Dorsolateral prefrontal cortex (tissue), 122 donors: ENCODE measurements at places on chromosomes 12 and 14.

DNA sequence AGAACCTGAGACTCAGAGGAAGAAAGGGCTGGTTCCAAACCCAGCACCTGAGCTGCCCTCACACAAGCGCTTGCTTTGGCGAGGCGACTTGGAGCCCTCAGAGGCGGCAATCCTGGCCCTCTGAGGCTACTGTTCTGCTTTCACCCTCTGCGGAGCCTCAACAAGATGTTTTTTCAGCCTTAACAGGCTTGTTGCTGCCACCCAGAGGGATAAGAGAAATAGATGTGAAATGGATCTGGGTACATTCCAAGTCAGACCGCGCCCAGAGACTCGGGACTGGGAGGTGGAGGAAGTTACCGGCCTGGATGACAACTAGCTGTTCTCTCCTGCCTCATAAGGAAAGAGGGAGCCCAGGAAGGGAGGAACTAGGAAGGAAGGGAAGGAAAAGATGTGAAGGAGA lies 89.6 kb downstream of the TTC7B start:
- peak; percentile 72 for DNase-seq

- DNase-seq = no peak
These were observed 242.1 kb downstream of the BCL11B start for GRCh38 chr14:99029916-99030305.

DNA sequence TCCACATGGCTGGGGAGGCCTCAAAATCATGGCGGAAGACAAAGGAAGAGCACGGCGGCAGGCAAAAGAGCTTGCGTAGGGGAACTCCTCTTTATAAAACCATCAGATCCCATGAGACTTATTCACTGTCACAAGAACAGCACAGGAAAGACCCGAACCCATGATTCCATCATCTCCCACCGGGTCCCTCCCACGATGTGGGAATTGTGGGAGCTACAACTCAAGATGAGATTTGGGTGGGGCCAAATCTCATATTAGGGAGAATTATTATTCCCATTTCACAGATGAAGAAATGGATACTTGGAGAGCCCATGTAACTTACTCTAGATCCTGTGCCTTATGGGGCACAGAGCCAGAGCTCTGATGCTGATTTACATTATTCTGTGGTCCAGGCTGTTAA lies 322.6 kb downstream of the PCNX1 start:
- DNase-seq = no peak

DNA sequence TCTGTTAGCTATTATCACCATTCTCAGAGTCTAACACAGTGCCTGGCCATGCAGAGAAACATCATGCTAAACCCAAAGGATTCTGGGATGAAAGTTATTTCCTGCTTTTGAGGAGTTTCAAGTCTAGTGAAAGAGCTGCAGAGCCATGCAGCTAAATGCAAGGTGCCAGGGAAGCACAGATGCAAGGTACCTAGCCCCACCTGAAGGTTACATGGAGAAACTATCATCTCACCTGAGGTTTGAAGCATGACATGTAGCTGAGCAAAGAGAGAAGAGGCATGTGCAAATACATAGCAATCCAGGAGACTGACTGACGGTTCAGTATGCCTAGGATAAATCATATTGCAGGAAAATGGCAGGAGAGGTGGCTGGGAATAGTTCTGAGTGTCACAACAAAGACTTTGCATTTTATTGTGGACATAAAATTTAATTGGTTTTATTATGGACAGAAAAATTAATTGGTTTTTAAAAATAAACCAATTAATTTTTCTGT lies 170.4 kb downstream of the PRKD1 start:
- no peak for DNase-seq

GRCh38 chr12:92529944-92530343 lies 172.8 kb upstream of the PLEKHG7 start:
- no peak for DNase-seq

DNA sequence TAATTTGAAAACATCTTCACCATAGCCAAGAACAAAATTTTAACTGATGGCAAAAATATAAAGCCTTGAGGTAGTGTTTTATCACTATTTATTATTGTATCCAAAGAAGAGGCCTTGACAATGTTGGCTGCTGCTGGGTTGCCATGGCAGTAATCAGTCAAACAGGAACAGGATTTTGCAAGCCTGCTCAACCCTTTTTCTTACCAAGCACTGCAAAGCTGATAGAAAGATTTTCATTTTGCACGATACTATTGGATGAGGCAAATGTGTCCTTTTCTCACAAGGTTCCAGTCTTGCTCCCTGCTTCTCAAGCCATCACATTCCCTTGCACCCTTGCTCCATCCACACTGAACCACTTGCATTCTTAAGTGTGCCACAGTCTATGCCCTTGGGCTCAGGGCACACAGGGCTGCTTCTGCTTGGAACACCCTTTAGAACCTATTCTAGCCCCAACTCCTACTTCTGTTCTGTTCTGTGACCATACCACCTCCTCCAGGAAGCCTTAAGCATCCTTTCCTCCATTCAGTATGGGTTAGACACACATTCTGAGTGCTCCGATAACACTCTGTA lies 76.5 kb upstream of the AMIGO2 start:
- DNase-seq = no peak

DNA sequence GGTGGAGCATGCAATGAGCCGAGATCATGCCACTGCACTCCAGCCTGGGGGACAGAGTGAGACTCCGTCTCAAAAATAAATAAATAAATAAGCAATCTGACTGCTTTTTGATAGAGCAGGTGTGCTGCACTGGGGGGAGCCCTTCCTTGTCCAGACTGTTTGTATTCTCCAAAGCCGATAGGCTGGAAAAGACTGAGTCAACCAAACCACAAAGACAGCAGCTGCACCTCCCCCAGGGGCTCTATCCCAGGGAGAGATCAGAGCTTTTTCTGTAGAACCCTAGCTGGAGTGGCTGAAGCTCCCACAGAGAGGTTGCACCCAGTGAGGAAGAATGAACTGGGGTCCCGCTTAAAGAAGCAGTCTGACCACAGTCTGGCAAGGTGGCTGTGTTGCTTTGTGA lies 45.8 kb upstream of the LALBA start:
- no peak for DNase-seq

GRCh38 chr12:111274777-111275176 lies 94.1 kb downstream of the PHETA1 start:
- DNase-seq = no peak
